NCI-H2081 treated with DMSO at 0.1 percent for 48 hours (cell line): ENCODE measurements at places on chromosomes 1 and 21.

DNA sequence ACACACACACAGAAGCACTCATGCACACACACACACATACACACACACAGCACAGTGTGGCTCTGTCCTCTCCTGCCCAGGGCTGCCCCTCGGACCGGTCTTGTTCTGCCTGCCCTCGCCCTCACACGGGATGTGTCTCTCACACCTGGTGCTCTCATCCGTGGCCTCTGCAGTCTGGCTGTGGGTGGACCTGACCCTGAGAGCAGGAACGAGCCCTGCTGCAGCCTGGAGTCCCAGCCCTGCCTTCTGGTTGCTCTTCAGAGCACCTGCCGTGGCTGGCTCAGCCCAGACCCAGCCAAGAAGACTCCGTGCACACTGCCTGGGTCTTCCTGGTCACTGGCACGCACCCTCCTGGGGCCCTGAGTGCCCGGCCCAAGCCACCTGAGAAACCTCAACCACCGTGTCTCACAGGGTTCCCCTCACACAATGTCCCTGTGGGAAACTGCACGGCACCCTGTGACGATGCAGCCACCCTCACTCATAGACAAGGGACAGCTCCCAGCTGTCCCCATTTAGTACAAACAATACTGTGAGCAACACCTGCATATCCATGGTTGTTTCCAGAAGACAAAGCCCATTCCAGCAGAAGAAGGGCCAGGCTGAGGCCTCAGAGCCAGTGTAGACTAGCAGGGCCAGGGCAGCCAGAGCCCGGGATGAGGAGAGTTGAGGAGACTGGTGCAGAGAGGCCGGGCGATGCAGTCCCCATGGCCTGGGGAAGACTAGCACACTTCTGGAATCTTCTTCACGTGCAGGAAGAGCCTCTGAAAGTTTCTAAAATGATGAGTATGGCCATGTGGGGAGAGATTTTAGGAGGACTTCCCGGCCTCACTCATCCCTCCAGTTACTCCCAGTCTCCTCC, 234.0 kb downstream of the NPHP4 start:
- DNase-seq, result no peak

DNA sequence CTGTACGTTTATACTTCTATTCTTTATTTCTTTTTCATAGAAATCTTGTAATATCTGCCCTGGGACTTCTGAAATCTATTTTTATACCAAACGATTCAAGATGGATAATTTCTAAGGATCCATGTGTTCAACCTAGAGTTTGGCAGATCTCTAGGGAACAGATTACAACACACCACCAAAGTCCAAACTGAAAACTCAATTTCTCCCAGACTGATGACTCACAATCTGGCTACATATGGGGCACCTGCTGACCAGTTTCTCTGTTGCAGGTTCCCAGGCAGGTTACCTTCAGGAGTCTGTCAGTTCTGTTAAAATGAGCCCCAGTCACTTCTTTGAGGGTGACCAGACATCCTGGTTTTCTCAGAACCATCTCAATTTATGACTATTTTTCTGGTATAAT, 439.4 kb downstream of the GPATCH2 start:
- DNase-seq, result no peak

DNA sequence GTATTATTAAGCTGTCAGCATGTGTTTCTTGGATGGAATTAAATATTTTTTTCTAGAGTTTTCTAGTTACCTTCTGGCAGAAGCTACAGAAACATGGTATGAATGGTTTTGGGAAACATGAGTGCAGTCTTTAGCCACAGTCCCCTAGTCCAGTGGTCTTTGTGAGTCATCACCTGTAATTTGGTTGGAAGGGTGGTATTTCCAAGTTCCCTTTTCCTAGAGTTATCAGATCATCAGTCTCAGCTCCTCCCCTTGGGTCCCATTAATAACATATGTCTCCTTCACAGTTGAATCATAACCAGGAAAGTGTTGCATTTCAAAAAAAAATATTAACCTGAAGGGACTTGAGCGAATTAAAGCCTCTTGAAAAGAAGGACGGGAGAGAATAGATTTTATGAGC, 27.0 kb downstream of the ELAVL4 start:
- DNase-seq, result no peak

GRCh38 chr1:164774819-164775654, 216.1 kb downstream of the PBX1 start:
- DNase-seq, result peak; percentile 21

- DNase-seq, result no peak
Observed at GRCh38 chr1:176735201-176735600, 272.2 kb downstream of the PAPPA2 start.

GRCh38 chr1:208600456-208601190, 356.4 kb upstream of the PLXNA2 start:
- no peak for DNase-seq
